ENCODE measurements at places on chromosomes 6 and 20.

GRCh38 chr6:74534465-74535211 lies 671.2 kb downstream of the COL12A1 start:
- DNase-seq = no peak

DNA sequence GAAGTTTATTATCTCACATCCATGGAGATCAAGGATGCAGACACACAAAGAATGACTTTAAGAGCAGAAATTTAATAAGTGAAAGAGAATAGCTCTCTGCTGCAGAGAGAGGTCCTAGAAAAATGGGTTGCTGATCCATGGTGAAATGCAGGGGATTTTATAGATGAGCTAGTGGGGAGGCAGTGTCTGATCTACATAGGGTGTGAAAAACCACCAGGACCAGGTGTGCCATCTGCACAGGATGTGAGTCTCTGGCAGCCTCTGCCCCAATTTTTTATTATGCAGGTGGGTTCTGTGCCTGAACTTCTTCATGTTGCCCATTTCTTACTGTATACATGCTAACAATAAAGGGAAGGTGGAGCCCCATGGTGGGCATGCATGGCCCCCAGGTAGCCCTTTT lies 19.9 kb upstream of the NANP start:
- DNase-seq = no peak

DNA sequence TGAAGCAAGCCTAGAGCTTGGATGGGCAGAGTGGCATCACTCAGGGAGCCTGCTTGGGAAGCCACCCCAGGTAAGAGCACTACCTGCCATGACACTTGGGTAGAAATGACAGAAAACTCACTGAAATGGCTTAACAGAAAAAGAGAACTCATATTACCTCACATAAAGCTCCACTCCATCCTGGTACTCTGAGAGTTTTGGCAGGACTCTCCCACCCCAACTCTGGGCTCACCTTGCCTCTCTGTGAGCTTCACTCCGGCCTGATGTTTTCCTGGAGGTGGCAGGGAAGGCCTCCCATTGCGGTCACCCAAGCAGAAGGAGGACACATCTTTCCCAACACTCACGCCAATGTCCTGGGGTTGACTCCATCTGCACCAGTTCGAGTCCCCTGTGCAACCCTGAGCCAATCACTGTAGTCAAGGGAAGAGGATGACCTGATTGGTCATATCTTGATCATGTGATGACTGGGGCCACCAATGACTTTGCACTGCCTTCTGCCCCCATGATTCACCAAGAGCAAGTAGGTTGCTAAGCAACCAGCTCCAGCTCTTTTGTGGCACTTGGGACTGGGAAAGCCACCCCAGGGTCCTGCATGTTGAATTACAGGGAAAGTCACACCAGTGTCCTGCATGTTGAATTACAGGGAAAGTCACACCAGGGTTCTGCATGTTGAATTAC lies 446.1 kb upstream of the SULF2 start:
- no peak for DNase-seq

DNA sequence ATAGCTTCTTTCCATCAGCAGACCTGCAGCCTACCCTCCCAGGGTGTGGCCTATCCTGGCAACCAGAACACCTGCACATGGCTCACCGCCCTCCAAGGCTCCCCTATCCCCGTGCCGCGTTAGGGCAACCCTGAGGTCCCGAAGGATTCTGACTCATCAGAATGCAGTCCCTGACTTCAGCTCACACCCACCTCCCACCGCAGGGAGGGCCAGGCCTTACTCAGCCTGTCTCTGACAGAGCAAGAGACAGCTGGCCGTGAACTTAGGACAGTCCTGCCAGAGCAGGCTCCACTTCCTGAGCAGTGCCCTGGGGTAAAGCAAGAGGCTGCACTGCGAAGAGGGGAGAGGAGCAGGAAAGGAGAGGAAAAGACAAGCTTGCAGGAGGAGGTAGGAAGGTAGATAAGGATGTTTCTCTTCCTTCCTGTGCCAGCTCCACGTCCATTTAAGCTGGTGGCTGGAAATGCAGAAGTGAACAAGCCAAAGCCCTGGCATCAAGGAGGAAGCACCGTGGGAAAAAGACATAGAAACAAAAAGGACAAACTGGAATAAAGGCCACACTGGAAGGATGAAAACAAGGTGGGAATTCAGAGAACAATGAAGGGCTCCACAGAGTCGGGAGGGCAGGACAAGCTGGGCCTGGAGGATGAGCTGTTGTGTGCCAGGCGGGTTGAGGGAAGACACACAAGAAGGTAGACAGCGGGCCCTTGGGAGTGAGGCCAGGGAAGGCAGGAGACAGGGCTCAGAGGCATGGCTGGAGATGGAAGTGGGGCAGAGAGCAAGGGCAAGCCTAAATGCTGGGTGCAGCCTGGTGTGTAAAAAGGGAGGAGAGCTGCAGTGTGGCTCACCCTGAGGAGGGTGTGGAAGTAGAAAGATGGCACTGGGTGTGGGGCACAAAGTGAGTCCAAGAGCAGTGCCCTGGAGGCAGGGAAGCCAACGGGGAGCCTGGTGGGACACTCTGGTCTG lies 102.7 kb downstream of the SLC23A2 start:
- DNase-seq = peak; percentile 34

DNA sequence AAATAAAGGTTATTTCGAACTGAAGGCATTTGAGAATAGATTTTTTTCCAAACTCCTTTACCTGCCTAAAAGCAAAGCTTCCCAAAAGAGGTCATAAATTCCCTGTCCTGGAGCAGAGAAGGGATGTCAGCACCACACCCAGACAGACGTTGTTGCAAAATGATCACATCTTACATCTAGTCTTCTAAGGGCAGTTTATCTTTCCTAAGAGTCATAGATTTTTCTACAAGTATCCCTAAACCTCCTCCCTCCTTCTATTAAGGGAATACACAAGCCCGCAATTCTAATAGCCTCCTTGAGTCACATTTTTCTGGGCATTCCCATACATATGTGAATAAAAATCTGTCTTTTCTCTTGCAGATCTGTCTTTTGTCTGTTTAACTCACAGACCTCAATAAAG lies 20.6 kb upstream of the AKAP12 start:
- DNase-seq = no peak

GRCh38 chr6:117600008-117600743 lies 2.1 kb downstream of the GOPC start:
- DNase-seq = no peak

DNA sequence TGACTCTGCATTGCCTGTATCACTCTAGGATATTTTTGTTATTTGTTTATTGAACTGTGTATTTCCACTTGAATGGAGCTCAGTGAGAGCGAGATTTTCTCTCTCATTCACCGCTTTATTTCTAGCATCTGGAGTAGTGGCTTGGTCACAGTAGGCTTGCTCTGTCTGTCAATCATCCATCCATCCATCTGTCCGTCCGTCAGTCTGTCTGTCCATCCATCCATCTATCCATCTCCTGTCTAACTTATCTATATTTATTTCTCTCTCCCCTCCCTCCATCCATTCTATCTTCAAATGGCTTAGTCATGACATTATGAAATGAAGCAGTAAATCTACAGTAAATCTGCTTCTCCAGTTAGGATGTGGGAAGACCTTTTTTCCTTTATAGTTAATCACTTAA lies 94.6 kb downstream of the TIAM2 start:
- DNase-seq = no peak

DNA sequence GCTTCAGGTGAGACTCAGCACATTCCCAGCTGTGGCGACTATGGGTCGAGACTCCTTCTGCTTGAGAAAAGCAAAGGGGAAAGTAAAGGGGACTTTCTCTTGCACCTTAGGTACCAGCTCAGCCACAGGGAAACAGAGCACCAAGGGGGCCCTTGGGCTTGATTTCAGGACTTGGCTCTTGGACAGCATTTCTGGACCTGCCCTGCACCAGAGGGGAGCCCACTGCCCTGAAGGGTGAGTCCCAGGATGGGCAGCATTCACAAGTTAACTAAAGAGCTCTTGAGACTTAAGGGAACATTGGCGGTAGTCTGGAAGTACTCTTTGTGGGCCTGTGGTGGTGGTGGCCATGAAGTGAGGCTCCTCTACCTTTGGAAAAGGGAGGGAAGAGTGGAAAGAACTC lies 50.3 kb upstream of the RCAN2 start:
- DNase-seq = no peak

GRCh38 chr6:44935693-44936300 lies 392.3 kb upstream of the RUNX2 start:
- no peak for DNase-seq

GRCh38 chr6:72627539-72627938 lies 5.7 kb downstream of the KCNQ5 start:
- DNase-seq = no peak

- no peak for DNase-seq
Observed at GRCh38 chr6:32679492-32679891, 13.0 kb upstream of the HLA-DQB1 start.

DNA sequence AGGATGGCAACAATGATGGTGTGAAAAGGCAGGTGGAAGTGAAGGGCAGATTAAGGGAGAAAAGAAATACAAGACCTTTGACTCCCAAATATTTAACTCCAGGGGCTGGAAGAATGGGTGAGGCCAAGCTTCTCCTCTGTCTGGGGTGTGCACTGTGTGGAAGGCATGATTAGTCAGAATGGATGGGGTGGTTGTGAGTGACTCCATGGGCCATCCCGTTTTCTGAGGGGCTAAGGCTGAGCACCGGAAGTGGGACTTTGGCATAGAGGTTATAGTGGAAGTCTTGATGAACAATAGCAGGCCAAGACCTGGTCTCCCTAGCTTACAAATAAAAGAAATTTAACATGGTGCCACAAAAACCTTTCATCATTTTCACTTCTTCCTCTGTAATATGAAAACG lies 12.1 kb downstream of the E2F3 start:
- DNase-seq = no peak

DNA sequence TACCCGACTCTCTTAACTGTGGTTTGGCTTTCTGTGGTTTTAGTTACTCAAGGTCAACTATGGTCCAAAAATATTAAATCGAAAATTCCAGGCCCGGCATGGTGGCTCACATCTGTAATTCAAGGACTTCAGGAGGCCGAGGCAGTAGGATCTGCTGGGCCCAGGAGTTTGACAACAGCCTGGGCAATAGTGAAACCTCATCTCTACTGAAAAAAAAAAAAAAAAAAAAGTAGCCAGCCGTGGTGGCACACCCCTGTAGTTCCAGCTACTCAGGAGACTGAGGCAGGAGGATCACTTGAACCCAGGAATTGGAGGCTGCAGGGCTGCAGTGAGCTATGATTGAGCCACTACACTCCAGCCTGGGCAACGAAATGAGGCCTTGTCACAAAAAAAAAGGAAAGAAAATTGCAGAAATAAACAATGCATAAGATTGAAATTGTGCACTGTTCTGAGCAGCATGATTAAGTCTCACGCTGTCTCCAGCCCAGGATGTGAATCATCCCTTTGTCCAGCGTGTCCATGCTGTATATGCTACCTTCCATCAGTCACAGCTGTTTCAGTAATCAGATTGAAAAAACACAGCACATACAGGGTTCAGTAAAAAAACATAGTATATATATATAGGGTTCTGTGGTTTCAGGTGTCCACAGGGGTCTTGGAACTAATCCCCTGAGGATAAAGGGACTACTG lies 40.7 kb downstream of the RGS17 start:
- DNase-seq = no peak

DNA sequence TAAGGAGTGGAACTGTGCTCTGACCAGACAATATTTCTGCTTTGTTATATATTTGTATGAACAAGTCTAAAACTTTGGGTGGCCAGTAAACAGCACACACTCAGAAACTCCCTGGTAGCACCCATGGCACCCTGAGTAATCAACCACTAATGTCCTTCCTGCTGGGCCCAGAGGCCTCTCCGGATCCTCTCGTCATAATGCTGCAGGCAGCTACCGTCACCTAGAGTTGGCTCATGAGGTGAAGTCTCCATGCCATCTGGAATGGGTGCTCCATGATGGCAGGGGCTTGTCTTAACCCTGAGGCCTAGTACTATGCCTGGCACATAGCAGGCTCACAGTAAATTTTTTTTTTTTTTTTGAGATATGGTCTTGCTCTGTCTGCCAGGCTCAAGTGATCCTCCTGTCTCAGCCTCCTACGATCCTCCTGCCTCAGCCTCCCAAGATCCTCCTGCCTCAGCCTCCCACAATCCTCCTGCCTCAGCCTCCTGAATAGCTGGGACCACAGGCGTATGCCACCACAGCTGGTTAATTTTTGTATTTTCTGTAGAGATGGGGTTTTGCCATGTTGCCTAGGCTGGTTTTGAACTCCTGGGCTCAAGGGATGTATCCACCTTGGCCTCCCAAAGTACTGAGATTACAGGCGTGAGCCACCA lies 3.0 kb upstream of the SDCBP2 start:
- DNase-seq = no peak

GRCh38 chr6:31568537-31568961 lies 3.5 kb upstream of the LTA start:
- no peak for DNase-seq

- no peak for DNase-seq
Observed at GRCh38 chr6:15769511-15770018, 106.7 kb upstream of the DTNBP1 start.

- no peak for DNase-seq
Observed at GRCh38 chr6:140064366-140064765, 689.9 kb upstream of the CITED2 start.

- DNase-seq = peak; percentile 33
Observed at GRCh38 chr20:44187054-44187771, at the start of gene JPH2. JPH2 (minus strand) TSS chr20:44187188; CDS start chr20:44186705, 483 bp downstream.

DNA sequence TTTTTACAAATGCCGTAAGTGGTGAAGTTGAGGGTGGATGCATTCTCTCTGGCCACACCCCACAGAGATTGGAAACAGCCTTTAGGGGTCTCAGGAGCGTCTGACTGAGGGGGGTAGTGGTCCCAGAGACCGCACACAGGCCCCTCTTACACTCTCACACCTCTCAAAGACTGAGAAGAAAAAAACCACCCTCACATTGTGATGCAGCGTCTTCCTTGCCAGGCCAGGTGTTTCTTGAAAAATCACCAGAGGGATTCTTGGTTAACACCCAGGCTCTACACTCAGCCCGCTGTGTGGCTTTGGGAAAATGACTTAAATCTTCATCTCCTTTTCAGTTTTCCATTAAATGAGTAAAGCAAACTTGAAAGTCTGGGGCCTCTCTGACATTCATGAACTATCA lies 115.8 kb upstream of the SPTLC3 start:
- DNase-seq = no peak

- peak; percentile 48 for DNase-seq
Observed at GRCh38 chr20:38725148-38725901, 1.0 kb downstream of the SLC32A1 start.

- DNase-seq = peak; percentile 72
Observed at GRCh38 chr20:32681175-32682084, 7.7 kb upstream of the C20orf203 start.

- no peak for DNase-seq
Observed at GRCh38 chr20:34403063-34403827, 40.2 kb downstream of the ITCH start.

GRCh38 chr6:69953491-69953890 lies 87.1 kb downstream of the COL19A1 start:
- DNase-seq = peak; percentile 41

All from glutamatergic neuron (in vitro differentiated cells).